Endodermal cell (in vitro differentiated cells): ENCODE measurements at places on chromosomes 2 and 18.

- no peak for DNase-seq
Measured at GRCh38 chr2:15363142-15363541, 198.0 kb downstream of the NBAS start.

GRCh38 chr2:23221236-23221635, 163.7 kb upstream of the KLHL29 start:
- no peak for DNase-seq

DNA sequence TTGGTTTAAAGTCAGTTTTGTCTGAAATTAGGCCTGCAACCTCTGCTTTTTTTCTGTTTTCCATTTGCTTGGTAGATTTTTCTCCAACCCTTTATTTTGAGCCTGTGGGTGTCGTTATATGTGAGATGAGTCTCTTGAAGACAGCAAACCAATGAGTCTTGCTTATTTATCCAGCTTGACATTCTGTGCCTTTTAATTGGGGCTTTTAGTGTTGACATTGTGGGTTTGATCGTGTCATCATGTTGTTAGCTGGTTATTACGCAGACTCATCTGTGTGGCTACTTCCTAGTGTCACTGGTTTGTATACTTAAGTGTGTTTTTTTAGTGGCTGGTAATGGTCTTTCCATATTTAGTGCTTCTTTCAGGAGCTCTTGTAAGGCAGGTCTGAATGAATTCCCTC, 18.8 kb downstream of the TMEM87B start:
- DNase-seq: no peak

GRCh38 chr2:109663721-109664120, 49.6 kb downstream of the SOWAHC start:
- DNase-seq: no peak

- DNase-seq: no peak
Measured at GRCh38 chr2:164764996-164765395, 76.6 kb downstream of the COBLL1 start.

- no peak for DNase-seq
Measured at GRCh38 chr2:215754546-215754945, 258.8 kb downstream of the MREG start.

DNA sequence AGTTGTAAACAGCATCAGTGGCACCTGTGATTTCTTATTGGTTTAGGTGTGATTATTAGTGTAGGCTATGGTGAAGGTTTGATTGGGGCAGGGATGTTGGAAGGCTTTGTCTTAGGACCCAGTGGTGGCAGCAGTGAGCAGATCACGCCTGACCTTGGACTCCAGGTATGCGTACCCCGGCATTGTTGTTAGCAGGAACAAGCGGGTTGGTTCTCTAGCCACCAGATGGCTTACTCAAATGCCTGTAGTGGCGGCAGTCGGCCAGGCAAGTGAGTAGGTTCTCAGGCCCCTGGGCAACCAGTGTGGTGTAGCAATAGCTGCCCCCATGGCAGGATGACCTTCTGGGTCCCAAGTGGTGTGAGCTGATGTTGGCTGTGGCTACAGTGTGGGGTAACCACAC, 558.3 kb downstream of the KCNJ3 start:
- peak; percentile 79 for DNase-seq

DNA sequence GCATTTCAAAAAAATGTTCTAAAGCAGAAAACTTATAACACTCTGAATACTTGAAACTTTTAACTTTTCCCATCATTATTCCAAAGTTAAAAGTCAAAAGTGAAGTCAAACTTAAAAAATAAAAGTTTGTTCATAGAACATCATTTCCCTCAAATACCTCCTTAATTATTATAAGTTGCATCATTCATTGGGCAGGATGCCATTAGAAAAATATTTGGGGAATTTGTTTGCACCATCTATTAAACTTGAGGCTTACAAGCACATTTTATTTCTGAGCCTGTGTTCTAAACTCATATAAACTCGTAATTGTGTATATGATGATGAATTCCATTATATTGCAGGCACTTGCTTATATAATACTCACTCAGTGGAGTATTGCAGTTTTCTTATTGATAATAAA, 588.0 kb upstream of the NRXN1 start:
- DNase-seq: no peak

DNA sequence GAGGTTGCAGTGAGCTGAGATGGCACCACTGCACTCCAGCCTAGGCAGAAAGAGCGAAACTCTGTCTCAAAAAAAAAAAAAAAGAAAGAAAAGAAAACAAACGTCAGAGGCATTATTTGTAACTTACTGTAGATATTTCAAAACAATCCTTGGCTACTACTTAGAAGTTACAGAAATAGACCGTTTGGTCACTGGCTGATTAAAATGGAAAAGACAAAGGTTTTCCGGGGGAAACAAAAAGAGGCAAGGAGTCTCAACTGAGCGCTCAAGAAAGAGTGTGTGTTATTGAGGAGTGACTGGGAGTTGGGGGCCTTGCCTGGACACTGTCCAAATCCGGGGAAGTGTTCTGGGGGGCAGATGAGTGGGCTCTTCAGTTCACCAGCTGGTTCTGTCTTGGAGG, 47.6 kb downstream of the TEX44 start:
- DNase-seq: no peak

- peak; percentile 91 for DNase-seq
Measured at GRCh38 chr2:133266041-133266925, 302.0 kb downstream of the NCKAP5 start.

DNA sequence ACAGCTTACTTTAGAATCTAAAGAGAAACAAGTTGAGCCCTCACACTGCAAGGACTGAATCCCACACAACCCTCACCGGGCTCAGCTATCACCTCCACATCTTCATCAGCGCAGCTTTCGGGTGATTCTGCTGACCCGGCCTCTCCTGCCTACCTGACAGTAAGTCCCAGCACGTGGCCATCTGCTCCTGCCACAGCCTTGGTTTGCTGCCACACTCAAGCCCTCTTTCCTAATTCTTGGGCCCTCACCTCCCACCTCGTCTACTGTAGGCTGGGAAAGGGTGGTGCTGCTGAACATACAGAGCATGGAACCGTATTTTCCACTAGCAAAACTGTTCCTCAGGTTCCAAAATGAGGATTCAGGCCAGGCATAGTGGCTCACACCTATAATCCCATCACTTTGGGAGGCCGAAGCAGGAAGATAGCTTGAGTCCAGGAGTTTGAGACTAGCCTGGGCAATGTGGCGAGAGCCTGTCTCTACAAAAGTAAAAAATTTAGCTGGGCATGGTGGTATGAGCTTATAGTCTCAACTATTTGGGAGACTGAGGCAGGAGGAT, 55.3 kb upstream of the HAAO start:
- DNase-seq: peak; percentile 17

GRCh38 chr18:26489881-26490280, 58.5 kb downstream of the KCTD1 start:
- no peak for DNase-seq

DNA sequence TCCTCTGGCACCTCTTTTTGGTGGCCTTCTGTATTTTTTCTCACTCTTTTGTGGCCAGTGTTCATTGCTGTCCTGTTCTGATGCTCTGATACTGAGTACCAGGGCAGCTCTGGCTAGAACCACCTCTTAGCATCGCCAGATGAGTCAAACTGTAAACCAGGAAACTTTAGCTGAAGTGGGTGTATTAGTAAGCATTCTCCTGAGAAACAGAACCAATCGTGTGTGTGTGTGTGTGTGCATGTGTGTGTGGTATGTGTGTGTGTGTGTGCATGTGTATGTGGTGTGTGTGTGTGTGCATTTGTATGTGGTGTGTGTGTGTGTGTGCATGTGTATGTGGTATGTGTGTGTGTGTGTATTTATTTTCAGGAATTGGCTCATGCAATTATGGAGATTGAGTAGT, 166.3 kb upstream of the SKOR2 start:
- no peak for DNase-seq

DNA sequence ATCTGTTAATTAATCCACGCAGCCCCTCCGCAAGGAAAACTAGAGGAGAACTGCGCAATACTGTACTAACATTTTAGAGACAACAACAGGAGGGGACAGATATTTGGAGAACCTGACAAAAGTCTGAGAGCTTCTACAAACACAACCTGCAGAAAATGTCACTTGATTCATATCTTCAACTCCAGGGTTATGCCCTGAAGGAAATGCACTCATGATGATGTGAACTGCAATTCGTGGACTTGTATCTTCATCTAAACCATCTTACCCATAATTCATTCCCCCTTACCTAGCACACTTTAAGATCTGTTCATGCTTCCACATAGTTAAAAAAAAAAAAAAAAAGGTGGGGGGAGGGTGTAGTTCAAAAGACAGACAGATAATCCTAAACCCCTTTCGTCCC, 75.5 kb downstream of the AFF3 start:
- DNase-seq: no peak

- no peak for DNase-seq
Measured at GRCh38 chr2:114031605-114032505, 142.0 kb downstream of the ACTR3 start.

GRCh38 chr2:32835148-32835547, 111.6 kb upstream of the LTBP1 start:
- no peak for DNase-seq

- no peak for DNase-seq
Measured at GRCh38 chr2:166417669-166418068, 41.9 kb upstream of the SCN9A start.

GRCh38 chr2:129605646-129606045, 373.8 kb upstream of the RAB6C start:
- no peak for DNase-seq

DNA sequence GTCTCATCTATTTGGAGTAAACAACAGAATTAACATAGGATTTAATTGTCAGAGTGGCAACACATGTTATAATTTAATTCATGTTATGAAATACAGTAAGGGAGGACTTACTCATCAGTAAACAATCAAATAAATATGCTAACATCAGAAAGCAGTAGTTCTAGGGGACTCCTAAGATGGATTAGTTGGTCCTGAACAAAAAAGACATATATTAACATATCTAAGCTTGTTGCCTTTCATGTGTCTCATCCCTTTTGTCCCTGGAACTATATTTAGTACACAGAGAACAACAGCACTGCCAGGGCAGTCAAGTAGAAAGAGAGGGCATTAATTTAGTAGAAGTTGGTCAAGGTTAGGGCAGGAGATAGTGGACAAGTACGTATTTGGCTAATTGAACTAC, 117.8 kb upstream of the FZD5 start:
- no peak for DNase-seq

DNA sequence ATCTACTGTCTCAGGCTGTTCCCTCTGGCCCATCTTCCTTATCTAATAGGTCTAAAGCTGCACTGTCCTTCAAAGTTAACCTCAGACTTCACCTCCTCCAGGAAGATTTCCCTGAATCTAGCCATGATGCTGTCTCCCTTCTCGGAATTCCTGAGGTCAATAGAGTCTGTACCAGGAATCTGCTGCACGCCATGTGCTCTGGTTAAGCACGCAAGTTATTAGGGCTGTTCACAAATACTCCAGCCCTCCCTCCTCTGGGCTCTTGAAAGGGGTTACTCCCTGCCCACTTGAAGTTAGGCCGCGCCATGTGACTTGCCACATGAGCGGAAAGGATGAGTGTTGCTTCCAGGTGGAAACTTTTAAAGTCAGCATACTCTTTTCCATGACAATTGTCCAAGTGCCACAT, 43.6 kb downstream of the MCFD2 start:
- DNase-seq: no peak

DNA sequence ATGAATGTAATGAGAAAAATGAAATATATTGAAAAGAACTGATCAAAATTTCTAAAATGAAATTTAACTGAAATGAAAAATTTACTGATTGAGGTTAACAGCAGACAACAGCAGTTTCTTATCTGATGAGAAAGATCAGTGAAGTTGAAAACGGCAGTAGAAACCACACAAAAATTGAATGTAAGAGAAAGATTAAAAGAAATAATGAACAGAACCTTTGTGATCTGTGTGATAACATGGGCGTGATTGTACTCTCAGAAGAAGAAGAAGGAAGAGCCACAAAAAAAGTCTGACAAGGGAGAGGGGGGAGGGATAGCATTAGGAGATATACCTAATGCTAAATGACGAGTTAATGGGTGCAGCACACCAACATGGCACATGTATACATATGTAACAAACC, 45.2 kb downstream of the FAM117B start:
- DNase-seq: no peak

GRCh38 chr2:15875969-15876705, 64.2 kb upstream of the MYCN start:
- no peak for DNase-seq

GRCh38 chr2:235472443-235472842, 21.4 kb upstream of the AGAP1 start:
- DNase-seq: no peak

GRCh38 chr2:216429428-216429827, 17.1 kb downstream of the SMARCAL1 start:
- DNase-seq: no peak

DNA sequence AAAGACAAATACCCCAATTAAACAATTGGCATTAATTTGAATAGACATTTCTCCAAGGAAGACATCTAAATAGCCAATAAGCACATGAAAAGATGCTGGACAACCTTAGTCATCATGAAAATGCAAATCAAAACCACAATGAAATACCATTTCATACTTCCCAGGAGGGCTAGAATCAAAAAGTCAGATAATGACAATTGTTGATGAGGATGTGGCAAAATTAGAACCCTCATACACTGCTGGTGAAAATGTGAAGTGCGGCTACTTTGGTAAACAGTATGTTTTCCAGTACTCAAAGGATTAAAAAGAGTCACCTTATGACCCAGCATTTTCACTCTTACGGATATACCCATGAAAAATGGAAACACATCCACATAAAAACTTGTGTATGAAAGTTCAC, 91.6 kb downstream of the FIGN start:
- DNase-seq: no peak

DNA sequence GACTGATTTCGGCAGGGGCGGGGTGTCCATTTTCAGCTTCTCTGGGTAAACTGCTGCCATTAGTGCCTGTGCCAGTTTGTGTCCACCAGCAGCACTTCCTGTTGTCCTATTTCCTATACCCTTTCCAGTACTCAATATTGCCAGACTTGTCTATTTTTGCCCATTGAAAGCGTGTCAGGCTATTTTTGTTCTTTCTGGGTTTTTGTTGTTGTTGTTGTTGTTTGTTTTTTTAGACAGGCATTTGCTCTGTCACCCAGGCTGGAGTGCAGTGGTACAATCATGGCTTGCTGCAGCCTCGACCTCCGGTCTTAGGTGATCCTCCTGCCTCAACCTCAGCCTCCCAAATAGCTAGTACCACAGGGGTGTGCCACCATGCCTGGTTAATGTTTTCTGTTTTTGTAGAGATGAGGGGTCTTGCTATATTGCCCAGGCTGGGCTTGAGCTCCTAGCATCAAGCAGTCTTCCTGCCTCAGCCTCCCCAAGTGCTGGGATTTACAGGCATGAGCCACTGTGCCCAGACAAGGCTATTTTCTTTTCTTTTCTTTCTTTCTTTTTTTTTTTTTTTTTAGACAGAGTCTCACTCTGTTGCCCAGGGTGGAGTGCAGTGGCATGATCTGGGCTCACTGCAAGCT, 8.5 kb downstream of the PRELID3A start:
- DNase-seq: no peak

DNA sequence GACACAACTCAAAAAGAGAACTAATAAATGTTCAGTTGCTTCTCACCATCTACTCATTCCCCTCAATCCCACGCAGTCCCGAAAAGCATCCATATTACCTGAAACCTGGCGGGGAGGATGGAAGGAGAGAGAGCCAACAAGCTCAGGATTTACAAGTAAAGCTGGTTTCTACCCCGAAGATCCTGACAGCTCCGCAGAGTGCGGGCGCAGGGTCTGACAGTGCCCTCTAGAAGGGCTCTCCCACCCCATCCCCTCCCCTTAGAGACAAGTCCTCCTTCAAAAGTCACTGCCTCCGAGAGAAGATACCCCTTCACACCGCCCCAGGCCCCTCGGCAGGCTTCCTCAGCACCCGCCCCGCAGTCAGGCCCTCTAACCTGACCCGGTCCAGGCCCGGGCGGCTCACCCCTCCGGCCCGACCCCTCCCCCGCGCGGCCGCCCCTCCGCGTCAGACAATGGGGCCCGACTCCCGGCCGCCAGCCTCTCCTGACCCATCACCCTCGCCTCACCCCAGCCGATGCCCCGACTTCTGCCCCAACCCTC, 550 bp downstream of the RAB1A start:
- no peak for DNase-seq
